ENCODE measurements at places on chromosomes 7 and 10. TPM values are rescaled to one million over a fixed set of nuclear protein-coding genes. Genes with fewer than 3 reads are reported as not detected.
A peak's percentile ranks its signal among the peaks of the same experiment; 100 is the strongest.

Gene WNT8B
- not detected for total RNA-seq

Gene SORCS1
- total RNA-seq = 1.2 TPM

Gene LAMB1
- total RNA-seq = 151 TPM

Gene GIMAP2
- 3.0 TPM for total RNA-seq

GRCh38 chr10:76879116-76879913 lies 758.3 kb downstream of the KCNMA1 start:
- no peak for DNase-seq

DNA sequence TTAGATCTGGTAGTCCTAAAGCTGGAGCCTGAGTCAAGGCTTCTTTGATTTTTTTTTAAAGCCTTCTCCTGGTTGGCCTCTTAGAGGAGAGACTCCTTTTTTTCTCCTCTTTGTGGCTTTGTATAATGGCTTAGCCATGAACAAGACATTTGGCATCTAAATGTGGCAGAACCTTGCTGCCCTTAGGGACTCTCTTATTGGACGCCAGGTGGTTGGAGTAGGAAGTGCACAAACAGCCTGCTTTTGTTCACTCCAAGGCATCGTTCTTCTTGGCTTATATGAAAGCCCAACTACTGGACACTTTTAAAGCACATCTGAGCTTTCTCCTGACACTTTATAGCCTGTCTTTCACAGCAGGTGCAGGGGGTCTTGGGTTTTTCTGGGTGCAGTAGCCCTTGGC lies 25.0 kb downstream of the ZPBP start:
- peak; percentile 31 for DNase-seq

DNA sequence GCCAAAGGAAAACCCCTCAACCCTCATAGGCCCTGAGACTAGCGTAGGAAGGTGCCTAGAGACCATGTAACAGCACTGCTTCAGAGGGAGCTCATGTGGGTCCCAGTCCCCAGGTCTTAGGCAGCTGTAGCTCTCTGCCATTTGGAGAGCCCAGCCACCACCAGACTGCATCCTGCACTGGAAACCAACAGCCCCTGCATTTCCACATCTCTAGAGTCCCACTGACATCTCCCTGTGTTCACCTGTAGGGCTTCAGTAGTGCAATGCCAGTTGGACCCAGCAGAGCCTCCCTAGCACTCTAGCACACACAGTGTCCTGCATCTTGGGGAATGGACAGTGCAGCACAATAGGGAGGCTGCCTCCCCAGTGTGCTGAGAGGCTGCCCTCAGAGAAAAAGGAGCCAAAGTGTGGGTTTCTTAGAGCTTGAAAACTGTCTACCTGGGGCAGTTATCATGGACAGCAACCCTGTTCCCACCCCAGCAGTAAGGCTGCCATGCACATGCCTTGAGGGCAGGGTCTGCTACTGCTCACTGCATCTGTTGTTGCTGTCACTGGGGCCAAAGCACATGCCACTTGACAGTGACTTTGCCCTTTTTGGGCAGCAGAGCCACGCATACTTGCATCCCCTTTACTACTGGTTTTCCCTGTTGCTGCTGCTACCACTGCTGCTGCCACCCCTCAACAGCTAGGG lies 46.7 kb upstream of the ANTXRL start:
- no peak for DNase-seq

DNA sequence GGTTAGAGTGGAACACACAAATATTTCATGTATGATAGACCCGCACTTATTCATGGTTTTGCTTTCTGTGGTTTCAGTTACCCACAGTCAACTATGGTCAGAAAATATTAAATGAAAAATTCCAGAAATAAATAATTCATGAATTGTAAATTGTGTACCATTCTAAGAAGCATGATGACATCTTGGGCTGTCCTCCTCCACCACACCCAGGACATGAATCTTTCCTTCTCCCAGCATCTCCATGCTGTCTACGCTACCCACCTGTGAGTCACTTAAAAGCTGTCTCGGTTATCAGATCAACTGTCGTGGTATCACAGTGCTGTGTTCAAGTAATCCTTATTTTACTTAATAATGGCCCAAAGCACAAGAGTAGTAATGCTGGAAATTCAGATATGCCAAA lies 419.6 kb upstream of the NRP1 start:
- DNase-seq = peak; percentile 10

DNA sequence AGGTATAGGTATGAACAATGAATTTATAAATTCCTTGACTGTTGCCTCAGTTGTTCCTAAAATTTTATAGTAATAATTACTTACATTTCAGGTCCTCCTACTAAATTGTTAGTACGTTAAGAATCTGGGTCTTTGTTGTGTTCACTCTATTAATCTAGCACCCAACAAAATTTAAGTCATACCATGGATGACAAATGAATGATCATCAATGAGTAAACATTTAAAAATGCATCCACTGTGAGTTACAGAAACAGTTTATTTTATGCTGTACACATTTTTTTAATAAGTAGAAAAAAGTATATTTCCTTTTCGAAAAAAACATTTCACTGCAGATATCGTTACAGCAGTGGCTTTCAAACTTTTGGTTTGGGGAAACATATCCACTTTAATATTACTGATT lies 265.2 kb downstream of the PCLO start:
- no peak for DNase-seq

Measured in A172 (cell line).